Endothelial cell of umbilical vein (primary cell): ENCODE measurements at places on chromosomes 7 and 10. TPM values are rescaled to one million over a fixed set of nuclear protein-coding genes. Genes with fewer than 3 reads are reported as not detected.

Gene ATOH7
- not detected in 2 replicates for total RNA-seq

DNA sequence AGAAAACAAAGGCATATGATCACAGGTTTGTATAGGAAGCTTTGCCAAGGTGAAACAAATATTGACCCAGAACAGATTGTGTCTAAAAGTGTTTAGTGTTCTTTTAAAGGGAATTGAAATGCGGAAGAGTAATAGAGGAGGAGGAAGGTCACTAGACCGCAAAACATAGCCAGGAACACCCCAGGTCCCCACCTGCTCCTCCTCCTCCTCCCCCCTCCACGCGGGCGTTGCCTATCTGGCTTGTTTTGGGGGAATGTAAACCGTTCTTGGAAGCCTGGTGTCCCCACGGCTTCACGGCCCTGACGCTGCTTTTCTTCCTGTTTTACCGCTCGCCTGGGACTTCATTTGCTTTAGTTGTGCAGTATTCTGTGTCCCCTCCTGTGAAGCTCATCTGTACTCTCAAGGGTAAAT is 81.0 kb upstream of the PFKP start:
- DNase-seq = no peak

DNA sequence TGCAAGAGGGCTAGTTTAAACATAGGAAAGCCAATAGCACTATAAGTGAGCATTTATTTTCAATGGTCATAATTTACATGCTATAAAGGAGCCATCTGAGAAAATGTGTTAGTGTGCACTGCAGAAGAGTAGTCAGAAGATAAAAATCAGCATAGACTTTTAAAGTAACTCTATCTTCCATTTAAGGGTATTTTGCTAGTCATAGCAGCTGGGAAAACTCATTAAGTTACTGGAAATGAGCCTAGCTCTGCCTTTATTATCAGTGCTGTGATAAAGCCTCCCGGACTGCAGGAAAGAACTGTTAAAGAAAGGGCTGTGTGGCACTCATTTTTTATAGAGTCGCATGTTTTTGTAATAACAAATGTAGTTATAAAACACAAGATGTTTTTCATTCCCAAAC is 825.8 kb upstream of the POM121L12 start:
- no peak for DNase-seq

GRCh38 chr7:143287339-143287934 is 714 bp upstream of the CASP2 start:
- DNase-seq = no peak

DNA sequence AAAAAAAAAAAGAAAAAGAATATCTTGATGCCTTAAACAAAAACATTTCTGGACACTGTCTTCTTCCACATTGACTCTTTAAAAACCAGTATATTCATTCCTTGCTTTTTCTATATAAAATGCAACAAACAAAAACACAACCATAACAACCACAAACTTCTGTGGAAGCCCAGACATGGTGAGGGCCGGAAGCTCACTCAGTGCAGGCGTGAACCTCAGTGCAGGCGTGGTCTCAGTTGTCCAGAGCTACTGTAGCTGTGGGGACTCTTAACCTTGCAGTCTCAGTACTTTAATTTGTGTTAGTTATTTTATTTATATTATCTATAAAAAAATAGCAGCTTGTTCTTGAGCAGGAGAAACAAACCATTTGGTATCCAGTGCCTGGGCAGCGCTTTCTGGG is 131.8 kb downstream of the DOCK1 start:
- DNase-seq = no peak
